ENCODE measurements at places on chromosomes 2 and 18.

- DNase-seq, result no peak
Observed at GRCh38 chr2:190791347-190791975, 89.2 kb upstream of the GLS start.

DNA sequence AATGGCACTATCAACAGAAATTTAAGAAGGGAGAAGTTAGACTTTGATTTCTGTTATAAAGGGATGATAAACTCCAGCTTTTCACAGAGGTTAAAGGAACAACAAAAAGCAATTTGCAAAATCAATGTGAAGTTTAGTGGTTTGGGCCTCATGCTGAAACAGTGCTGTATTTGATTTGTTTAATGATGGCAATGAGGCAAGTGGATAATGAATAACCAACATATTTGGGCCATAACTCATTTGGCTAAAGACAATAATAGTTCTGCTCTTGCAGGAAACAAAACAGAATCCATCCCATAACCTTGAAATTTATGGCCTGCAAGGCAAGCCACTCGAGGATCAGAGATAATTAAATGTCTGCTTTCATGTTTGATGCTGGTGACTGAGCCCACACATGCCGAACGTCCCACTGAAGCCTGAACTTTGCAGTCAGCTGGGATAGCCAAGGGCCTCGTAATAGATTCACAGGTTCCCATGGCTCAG, 56.5 kb downstream of the TPGS2 start:
- no peak for DNase-seq

- no peak for DNase-seq
Observed at GRCh38 chr18:5543773-5544389, at the start of gene EPB41L3. EPB41L3 (minus strand) TSS chr18:5543997; CDS start chr18:5489183, 54,814 bp downstream.

GRCh38 chr2:235694721-235695601, 201.1 kb downstream of the AGAP1 start:
- no peak for DNase-seq

DNA sequence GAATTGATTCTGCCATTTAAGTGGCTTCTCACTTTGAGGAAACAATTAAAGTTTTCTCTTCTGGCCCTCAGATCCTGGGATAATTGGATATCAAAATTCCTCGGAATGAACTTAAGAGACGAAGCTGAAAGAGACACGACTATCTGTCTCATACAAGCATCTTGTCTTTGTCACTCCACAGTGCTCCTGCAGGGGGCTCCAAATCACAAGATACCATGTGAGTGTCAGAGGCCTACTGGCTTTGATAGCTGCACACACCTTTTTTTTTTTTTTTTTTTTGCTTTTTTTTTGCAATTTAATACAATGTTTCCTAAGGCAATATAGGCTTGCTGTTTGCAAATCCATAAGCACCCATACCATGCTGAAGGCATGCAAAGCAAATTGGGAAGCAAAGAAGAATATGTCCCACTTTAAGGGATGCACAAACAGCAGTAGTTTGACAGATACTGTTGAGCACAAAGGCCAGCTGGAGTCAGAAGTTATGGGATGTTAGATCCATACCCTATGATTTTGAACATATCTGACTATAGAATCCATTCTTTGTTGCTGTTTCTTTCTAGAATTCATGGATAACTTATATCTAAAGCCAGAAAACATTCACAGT, 109.0 kb upstream of the CBLN2 start:
- no peak for DNase-seq

- DNase-seq, result no peak
Observed at GRCh38 chr2:173607606-173608311, 253.1 kb downstream of the CDCA7 start.

DNA sequence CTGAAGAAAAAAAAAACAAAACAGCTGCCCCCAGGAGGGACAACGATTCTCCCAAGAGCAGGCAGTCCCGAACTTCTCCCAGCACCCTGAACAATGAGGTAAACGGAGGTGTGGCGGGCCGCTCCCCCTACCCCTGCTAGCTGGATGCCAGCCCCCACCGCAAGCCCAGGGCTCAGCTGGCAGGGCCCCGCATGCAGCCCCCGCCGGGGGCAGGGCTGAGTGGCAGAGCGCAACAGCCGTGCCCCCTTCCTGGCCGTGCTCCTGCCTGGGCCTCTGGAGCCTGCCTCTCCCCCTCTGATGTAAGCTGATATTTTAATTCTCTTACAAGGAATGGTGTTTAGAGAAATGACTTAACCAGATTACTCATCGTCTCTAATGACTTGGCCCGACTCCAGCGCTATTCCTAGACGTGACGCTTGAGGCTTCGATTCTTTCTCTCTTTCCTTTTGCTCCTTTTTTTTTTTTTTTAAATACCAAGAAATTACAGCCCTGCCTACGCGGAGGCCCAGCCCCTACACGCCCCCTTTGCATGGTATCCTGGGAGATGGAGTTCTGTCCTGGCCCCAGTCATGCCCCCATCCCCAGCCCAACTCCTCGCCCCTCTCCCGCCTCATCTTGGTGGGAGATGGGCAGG, 4.6 kb upstream of the ARID5A start:
- DNase-seq, result peak; percentile 36

GRCh38 chr2:62363166-62363565, 142.8 kb downstream of the TMEM17 start:
- no peak for DNase-seq

GRCh38 chr18:40877096-40877495, 1077.9 kb upstream of the PIK3C3 start:
- no peak for DNase-seq

GRCh38 chr2:20674974-20675679, 8.2 kb downstream of the GDF7 start:
- DNase-seq, result no peak

DNA sequence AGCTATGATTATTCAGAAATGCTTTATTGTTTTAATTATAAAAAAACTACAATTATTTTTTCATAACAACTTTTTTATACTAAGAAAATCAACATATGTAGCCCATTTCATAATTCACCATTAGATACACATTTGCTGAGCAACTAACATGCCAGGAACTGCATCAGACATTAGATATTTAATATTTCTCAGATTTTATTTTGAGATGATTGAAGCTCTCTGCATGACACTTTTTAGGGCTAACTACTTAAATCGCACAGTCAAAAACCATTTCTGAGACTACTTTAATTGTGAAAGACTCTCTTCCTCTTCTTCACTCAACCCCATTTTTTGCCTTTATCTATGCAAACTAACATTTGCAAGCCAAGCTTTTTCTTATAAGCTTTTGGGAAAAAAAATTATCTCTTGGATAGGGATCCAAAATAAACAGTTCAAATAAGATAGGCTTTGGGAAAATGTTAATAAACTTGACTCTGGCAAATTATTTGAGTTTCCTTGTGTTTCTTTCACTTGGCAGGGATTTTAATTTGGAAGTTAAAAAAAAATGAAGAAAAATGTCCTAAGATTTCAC, 9.1 kb upstream of the COL3A1 start:
- no peak for DNase-seq

GRCh38 chr2:79638954-79639353, 126.1 kb downstream of the CTNNA2 start:
- no peak for DNase-seq

DNA sequence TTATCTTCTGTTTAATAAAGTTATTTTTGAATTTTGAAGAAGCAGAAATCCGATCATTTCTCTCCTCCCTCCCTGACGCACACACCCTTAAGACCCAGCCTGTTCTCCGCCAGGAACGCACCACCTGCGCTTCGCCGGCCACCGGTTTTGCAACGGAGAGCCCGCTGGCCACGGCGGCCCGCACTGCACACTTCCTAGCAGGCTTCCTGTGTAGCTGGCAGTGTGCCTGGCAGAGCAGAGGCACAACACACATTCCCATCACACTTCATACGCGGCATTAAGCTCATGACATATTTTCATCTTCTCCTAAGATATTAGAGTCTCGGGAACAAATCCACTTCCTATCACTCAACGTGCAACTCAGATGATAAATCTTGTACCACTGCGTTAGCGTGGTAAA, 148.0 kb downstream of the HDAC4 start:
- no peak for DNase-seq

GRCh38 chr18:12911025-12911928, 27.2 kb upstream of the PTPN2 start:
- DNase-seq, result no peak

- DNase-seq, result no peak
Observed at GRCh38 chr2:54638103-54638502, 85.4 kb upstream of the EML6 start.

- DNase-seq, result no peak
Observed at GRCh38 chr2:204880928-204881327, 335.7 kb downstream of the PARD3B start.

DNA sequence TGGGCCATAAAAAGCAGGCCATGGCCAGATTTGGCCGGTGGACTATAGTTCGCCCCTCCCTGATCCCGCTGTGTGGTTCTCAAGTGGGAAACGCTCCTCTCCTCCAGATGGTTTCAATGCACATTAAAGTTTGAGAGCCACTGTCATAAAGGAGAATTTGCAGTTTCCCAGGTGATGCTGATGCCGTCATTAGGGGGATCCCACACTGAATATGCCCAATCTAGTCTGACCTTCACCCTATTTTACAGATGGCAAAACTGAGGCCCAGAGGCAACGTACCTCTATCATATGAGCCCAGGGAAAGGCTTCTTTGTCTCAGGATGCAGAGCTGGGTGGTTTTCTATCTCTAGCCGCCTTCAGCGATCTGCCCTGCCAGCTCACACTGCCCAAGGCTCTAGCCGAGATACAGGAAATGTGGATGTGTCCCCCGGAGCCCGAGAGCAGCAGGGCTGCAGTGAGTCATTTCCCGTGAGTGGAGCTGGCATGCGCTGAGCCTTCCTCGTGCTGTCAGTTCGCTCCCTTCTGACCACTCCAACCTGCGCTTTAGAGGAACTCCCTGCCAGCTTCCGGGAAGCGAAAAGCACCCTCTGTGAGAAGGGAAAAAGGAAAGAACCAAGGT, 116.2 kb downstream of the SMAD7 start:
- peak; percentile 28 for DNase-seq

GRCh38 chr2:220985561-220985960, 586.5 kb downstream of the EPHA4 start:
- DNase-seq, result no peak

GRCh38 chr18:40283560-40283959, 1671.5 kb upstream of the PIK3C3 start:
- DNase-seq, result no peak

DNA sequence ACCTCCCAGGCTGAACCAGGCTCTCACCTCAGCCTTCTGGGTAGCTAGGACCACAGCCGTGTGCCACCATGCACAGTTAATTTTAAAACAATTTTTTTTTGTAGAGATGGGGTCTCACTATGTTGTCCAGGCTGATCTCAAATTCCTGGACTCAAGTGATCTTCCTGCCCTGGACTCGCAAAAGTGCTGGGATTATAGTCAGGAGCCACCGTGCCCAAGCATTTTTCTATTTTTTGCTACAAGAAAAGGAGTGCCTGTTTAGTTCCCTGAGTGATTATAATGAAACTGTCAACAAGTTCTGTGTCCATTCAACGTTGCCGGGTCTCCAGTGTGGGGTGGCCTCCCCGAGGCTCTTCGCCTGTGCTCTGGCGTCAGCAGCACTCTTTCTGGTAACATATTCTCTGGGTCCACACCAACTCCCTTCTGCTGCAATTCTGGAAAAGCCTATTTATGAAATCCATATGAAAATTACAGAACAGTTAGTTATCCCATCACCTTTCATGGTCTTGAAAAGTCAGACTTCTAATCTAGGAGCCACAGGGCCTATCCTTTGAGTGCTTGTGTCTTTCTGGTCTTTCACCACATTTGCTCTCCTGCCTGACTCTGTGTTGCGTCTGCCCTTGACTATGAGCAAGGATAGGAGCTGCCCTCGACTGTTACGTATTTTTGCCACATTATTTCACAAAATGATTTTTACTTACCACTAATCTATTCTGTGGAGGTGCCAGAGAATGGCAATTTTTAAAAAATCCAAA, 172.7 kb downstream of the SOCS6 start:
- DNase-seq, result no peak

DNA sequence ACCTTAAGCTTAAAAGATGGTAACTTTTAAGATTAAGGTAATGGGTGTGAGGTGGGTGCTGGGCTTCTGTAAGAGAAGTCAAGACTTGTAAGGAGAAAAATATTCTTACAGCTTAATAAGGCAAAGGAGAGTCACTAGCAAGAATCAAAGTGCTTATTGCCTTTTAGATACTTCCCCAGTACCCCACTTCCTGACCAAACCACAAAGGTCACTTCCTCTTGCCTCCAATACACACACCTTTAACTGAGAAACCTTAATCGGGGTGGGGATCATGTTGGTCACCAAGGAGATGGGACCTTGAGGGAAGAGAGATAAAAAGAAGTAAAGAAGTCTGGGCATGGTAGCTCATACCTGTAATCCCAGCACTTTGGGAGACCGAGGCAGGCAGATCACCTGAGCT, 10.6 kb upstream of the ATG16L1 start:
- no peak for DNase-seq

- no peak for DNase-seq
Observed at GRCh38 chr2:171703574-171704347, 16.5 kb downstream of the DYNC1I2 start.

- DNase-seq, result no peak
Observed at GRCh38 chr18:77567205-77567604, 317.6 kb downstream of the GALR1 start.

DNA sequence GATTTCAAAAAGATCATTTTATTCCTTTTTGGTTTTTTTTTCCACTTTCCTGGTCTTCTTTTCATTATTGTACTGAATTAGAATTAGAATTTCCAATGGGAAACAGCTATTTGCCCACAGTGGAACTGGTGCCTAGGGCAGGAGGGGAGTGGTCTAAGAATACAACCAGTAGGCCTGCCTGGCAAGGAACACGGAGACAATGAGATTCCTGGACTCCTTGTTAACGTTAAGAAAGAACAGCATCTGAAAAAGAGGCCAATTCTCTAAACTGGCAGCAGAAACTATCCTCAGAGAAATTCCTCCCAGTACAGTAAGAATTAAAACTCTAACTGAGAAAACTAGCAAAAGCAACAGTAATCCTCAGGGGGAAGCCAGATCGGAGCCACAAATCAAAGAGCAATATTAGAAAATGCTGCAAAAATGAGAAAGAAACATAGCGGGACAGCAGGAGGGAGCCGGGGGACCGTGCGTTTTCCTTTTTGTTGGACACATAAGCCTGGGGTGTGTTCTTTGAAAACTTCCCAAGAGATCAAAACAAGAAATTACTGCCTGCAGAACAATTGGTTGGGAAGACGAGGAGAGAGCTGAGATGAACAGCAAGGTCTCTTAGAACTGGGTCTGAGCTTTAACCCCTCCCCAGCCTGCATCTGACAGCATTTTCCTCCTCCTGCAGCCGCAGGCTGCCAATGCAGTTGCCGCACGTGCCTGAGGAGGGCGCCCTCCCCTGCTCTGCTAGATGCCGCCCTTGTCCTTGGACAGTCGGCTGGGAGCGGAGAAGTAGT, 776.0 kb downstream of the TSN start:
- no peak for DNase-seq

Data from activated naive CD4-positive, alpha-beta T cell (primary cell).